MCF 10A (cell line): ENCODE measurements at places on chromosomes 6 and 20. TPM values are rescaled to one million over a fixed set of nuclear protein-coding genes. Genes with fewer than 3 reads are reported as not detected.

RCAN2 gene
- 0.09 TPM in 1 of 2 replicates, not detected in the other for total RNA-seq

TBC1D32 gene
- total RNA-seq: 10.2 and 11.0 TPM in 2 replicates

HMGCLL1 gene
- total RNA-seq: 0.17 and 0.21 TPM in 2 replicates

HLA-DPB1 gene
- total RNA-seq: not detected in 2 replicates

BPIFA1 gene
- total RNA-seq: not detected in 2 replicates

POU5F1 gene
- 1.5 and 2.0 TPM in 2 replicates for total RNA-seq

SMAP1 gene
- total RNA-seq: 26.5 and 28.2 TPM in 2 replicates

FAM162B gene
- total RNA-seq: not detected in 2 replicates

C6orf163 gene
- total RNA-seq: 1.0 and 2.6 TPM in 2 replicates

- H3K4me3 ChIP-seq: no peak overlapping the region
- no peak overlapping the region for H3K27ac ChIP-seq
- no peak for DNase-seq
- no peaks in the 10 kb centered on the region for H3K27me3 ChIP-seq
Observed at GRCh38 chr20:8076306-8077136, 55.5 kb upstream of the PLCB1 start.

DNA sequence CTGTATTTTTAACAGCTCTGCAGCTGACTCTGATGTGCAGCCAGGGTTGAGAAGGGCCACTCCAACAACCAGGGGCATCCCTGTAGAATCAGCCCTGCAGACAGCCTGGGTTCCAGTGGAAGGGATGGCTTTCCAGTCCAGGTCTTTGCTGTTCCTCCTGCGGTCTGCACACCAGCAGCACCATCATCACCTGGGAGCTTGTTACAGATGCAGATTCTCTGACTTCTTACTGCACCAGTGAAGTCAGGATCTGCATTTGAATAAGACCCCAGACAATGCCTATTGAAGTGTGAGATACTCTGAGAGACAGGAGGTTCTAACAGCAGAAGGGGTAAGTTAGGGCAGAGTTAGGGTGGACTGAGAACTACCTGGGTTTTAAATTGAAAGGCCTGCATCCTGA is 151.3 kb downstream of the F13A1 start:
- H3K27ac ChIP-seq: no peak overlapping the region
- no peaks in the 10 kb centered on the region for H3K36me3 ChIP-seq
- DNase-seq: no peak

- no peaks in the 10 kb centered on the region for H3K4me1 ChIP-seq
- H3K27me3 ChIP-seq: no peaks in the 10 kb centered on the region
- H3K36me3 ChIP-seq: no peaks in the 10 kb centered on the region
- no peak for DNase-seq
- H3K4me3 ChIP-seq: no peak overlapping the region
- no peak overlapping the region for H3K27ac ChIP-seq
Observed at GRCh38 chr6:100458841-100459591, 5.7 kb downstream of the SIM1 start.

DNA sequence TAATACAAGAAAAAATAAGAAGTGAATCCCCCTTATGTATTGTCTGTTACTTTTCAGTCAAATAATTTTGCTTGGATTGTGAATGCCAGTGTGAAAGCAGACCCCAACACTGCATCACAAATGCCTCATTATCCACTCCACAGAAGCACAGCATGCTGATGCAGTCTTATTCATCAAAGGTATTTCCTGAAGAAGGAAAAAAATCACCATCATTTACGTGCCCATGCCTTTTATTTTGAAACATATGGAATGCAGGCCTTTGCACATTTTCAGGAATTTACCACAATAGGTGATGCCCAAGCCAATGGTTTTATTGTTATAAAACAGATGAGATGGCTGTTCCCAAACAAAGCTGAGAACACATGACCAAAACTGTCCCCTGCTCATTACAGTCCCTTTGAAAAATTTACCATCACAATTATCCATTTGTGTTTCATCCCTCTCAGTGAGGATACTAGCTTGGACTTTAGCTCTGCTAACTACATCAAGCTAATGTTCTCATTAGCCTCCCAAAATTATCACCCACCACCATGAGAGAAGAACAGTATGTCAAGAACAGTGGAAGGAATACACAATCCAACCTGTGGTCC is 180.6 kb upstream of the HTR1E start:
- no peaks in the 10 kb centered on the region for H3K36me3 ChIP-seq
- H3K4me3 ChIP-seq: no peak overlapping the region
- H3K4me1 ChIP-seq: no peaks in the 10 kb centered on the region
- no peak overlapping the region for H3K27ac ChIP-seq
- DNase-seq: no peak

DNA sequence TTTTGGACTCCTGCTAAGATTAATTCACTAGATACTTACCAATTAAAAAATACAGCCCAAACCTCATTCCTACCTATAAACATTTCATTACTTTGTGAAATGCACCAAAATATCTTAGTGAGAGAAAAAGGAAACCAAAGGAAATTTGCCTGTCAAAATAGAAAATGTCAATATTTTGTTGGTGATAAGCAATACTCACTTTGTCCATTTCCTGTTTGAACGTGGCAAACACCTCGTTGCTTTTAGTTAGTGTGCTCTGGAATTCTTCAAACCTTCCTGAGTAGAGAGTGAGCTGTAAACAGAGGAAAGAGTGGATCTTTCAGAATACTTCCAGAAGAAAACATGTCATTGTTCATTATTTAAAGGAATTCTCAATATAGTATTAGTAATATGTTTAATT is 44.2 kb downstream of the TXLNB start:
- no peaks in the 10 kb centered on the region for H3K36me3 ChIP-seq
- H3K27me3 ChIP-seq: no peaks in the 10 kb centered on the region
- DNase-seq: no peak
- H3K27ac ChIP-seq: no peak overlapping the region

DNA sequence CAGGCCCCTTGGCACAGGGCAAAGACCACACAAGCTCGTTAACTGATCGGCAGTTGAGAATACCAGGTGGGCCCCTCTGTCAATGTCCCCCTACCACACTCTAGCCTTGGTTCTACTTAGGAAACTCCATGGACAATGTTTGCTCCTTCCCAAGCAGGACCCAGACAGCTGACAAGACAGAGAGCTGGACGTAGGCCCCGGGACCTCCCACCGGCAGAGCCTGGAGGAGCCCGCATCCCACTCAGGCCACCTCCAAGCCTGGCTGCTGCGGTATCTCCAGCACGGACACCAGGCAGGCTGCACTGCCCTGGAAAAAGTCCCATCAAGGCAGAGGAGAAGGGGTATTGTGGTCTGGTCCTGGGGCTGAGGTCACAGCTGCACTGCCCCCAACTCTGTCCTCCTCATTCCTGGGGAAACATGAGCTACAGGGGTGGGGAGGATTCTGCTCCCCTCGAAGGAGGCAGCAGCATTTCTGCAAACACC is 6.2 kb upstream of the GRM4 start:
- H3K4me3 ChIP-seq: no peak overlapping the region
- H3K27ac ChIP-seq: no peak overlapping the region
- H3K36me3 ChIP-seq: no peaks in the 10 kb centered on the region

- no peak for DNase-seq
- no peaks in the 10 kb centered on the region for H3K27me3 ChIP-seq
- peaks cover 18% of the 10 kb centered on the region for H3K4me1 ChIP-seq
Observed at GRCh38 chr6:43078691-43079090, 2.6 kb downstream of the PTK7 start.

- peaks cover 19% of the 10 kb centered on the region for H3K4me1 ChIP-seq
- H3K27me3 ChIP-seq: no peaks in the 10 kb centered on the region
- peak overlapping the region; percentile 67 for H3K27ac ChIP-seq
- no peak overlapping the region for H3K4me3 ChIP-seq
Observed at GRCh38 chr20:44990425-44990824, 24.1 kb downstream of the STK4 start.

- no peak overlapping the region for H3K4me3 ChIP-seq
- H3K4me1 ChIP-seq: no peaks in the 10 kb centered on the region
- peaks cover 30% of the 10 kb centered on the region for H3K36me3 ChIP-seq
- H3K27me3 ChIP-seq: no peaks in the 10 kb centered on the region
- H3K27ac ChIP-seq: no peak overlapping the region
Observed at GRCh38 chr20:7980332-7981046, 39.1 kb downstream of the TMX4 start.

GRCh38 chr6:144062786-144063185 is 32.6 kb downstream of the SF3B5 start:
- H3K36me3 ChIP-seq: no peaks in the 10 kb centered on the region
- H3K4me3 ChIP-seq: peak overlapping the region; percentile 78
- H3K27me3 ChIP-seq: peaks cover 30% of the 10 kb centered on the region
- H3K4me1 ChIP-seq: no peaks in the 10 kb centered on the region
- DNase-seq: no peak

- no peaks in the 10 kb centered on the region for H3K4me1 ChIP-seq
- H3K36me3 ChIP-seq: no peaks in the 10 kb centered on the region
- DNase-seq: peak; percentile 33
- H3K27me3 ChIP-seq: peaks cover 44% of the 10 kb centered on the region
Observed at GRCh38 chr6:93124006-93124632, 295.2 kb downstream of the EPHA7 start.

- H3K27me3 ChIP-seq: peaks cover 15% of the 10 kb centered on the region
- peaks cover 11% of the 10 kb centered on the region for H3K4me1 ChIP-seq
- peak overlapping the region; percentile 2 for H3K27ac ChIP-seq
- no peak for DNase-seq
- H3K36me3 ChIP-seq: no peaks in the 10 kb centered on the region
Observed at GRCh38 chr20:36407199-36407733, 101.1 kb downstream of the DLGAP4 start.

DNA sequence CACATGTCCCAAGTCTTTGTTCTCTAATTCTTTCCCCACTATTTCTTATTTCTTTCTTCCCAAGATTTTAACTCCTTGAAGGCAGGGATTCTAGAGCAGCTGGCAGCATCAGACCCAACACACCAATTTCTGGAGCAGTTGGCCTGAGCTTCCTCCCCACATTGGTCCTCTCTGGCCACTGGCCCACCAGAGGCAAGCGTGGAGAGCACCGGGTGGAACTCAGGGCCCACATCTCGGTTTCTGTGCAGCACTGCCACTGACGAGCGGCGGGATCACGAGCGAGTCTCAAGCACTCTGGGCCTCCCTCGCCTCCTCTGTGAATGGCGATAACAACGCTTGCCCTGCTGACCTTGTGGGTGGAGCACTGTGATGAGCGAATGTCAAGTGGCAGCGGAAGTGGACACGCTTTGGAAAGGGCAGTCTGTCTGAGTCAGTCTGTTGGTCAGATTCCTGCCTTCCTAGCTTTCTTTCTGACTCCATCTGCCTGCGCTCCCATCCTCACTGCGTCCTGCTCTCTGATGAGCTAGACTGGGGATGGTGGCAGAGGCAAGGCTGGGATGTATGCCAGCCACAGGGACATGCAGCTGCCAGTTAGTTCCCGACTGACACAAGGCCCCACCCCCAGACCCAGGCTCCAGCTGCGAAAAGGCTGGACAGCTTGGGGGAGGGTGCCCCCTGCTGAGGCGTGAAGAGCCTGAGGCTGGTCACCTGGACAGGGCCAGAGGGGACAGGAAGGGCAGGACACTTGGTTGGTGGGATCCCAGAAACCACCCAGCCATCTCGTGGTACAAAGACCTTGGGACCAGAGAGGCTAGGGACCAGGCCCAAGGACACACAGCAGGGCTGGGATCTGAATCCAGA is 4.5 kb upstream of the SPDEF start:
- no peaks in the 10 kb centered on the region for H3K36me3 ChIP-seq
- no peak for DNase-seq
- no peaks in the 10 kb centered on the region for H3K4me1 ChIP-seq
- H3K4me3 ChIP-seq: no peak overlapping the region

GRCh38 chr20:8073024-8073832 is 53.7 kb upstream of the TMX4 start:
- no peaks in the 10 kb centered on the region for H3K27me3 ChIP-seq
- no peak overlapping the region for H3K4me3 ChIP-seq
- peaks cover 18% of the 10 kb centered on the region for H3K4me1 ChIP-seq
- DNase-seq: peak; percentile 83

DNA sequence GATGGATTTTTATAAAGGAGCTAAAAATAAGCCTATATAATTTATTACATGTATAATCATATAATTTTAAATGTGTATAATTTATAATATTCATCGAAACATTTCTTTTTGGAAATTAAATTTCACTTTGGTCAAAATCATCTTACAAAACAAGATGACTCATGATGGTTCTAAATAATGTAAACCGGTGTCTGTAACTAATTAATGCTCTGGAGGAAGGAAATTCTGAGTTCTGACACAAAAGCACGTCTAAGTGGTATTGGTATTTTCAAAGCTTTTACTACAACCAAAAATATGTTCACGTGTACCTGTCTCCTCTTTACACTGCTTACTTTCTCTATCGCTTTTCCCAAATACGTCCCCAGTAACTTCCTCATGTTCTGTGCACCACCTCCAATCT is 134.1 kb downstream of the MTHFD1L start:
- no peak for DNase-seq
- H3K4me1 ChIP-seq: peaks cover 13% of the 10 kb centered on the region
- H3K27ac ChIP-seq: no peak overlapping the region

GRCh38 chr6:109687271-109687761 is 3.7 kb downstream of the AK9 start:
- H3K27me3 ChIP-seq: no peaks in the 10 kb centered on the region
- H3K4me3 ChIP-seq: peak overlapping the region; percentile 12
- peak overlapping the region; percentile 95 for H3K27ac ChIP-seq
- H3K4me1 ChIP-seq: peaks cover 12% of the 10 kb centered on the region
- peak; percentile 96 for DNase-seq

- H3K4me3 ChIP-seq: no peak overlapping the region
- no peaks in the 10 kb centered on the region for H3K27me3 ChIP-seq
- H3K4me1 ChIP-seq: no peaks in the 10 kb centered on the region
- H3K27ac ChIP-seq: no peak overlapping the region
Observed at GRCh38 chr6:154907291-154907690, 87.8 kb upstream of the TIAM2 start.

GRCh38 chr20:45751721-45752120 is 29.6 kb downstream of the SPINT4 start:
- no peaks in the 10 kb centered on the region for H3K36me3 ChIP-seq
- DNase-seq: no peak
- H3K27ac ChIP-seq: no peak overlapping the region

DNA sequence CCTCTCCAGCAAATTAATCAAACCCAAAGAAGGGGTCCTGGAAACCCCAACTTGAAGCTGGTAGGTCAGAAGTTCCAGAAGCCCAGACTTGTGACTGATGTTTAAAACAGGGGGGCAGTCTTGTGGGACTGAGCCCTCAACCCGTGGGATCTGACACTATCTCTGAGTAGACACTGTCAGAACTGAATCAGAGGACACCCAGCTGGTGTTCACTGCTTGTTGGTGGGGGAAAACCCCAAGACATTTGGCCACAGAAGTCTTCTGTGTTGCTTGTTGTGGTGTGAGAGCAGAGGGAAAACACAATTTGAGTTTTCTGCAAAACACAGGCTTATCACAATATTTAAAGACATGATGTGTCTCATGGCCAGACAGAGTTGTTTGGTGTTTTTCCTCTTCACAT is 29.9 kb downstream of the KIF13A start:
- no peak for DNase-seq
- no peak overlapping the region for H3K27ac ChIP-seq
- H3K27me3 ChIP-seq: no peaks in the 10 kb centered on the region
- no peak overlapping the region for H3K4me3 ChIP-seq
